ELF-1 (cell line): ENCODE measurements at places on chromosomes 13 and 19.

- DNase-seq: no peak
These were observed 21.0 kb downstream of the FAM124A start for GRCh38 chr13:51243227-51243626.

- no peak for DNase-seq
These were observed 10.4 kb upstream of the TBC1D4 start for GRCh38 chr13:75492389-75492788.

DNA sequence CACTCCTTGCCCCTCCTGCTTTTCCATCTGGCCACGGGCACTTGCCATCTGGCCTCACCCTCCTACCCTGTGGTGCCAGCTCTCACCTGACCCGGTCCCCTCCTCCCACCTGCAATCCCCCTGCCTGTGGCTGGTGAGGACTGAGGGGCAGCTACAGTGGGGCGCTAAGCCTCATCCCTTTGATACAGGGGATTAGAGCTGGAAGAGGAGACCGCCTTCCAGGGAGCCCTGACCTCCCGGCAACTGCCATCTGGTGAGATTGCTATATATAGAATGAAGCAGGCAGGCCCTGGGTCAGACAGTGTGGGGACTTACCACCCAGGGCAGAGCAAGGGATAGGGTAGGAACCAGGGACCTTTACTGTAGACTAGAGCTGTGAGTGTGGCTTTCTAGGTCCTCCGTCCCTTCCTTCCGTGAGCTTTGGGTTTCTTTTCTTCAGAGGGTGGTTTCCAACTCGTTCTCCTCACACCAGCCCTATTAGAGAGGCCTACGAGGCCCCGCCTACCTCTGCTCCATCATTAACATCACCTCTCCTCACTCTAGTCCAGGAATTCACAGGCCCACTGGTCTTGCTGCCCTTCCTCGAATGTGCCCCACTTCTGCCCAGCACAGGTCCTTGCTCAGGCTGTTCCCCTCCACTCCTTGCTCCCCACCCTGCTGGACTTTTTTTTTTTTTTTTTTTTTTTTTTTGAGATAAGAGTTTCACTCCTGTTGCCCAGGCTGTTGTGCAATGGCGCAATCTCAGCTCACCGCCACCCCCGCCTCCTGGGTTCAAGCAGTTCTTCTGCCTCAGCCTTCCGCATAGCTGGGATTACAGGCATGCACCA lies 7.7 kb downstream of the KASH5 start:
- no peak for DNase-seq

- DNase-seq: peak; percentile 97
These were observed 4.5 kb downstream of the TPRX2 start for GRCh38 chr19:47863514-47863936.

GRCh38 chr19:10976131-10976892 lies 15.5 kb downstream of the SMARCA4 start:
- no peak for DNase-seq

GRCh38 chr19:13022859-13023636 lies 27.8 kb downstream of the NFIX start:
- peak; percentile 46 for DNase-seq

DNA sequence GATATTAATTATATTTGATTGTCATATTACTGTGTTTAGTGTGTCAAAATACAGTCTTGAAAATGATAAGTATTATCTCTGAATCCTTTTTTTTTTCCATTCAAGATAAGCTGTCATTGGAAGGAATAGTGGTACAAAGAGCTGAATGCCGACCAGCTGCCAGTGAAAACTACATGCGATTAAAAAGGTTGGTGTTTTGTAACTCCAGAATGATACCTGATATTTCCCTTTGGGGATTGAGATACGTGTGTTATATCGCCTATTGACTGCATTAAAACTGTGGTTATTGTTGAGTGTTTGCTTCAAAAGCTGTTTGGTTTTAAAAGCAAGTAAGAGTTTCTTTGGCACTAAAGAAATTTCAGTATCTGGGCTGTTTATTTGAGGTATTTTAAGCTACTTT lies 6.5 kb upstream of the KCTD4 start:
- no peak for DNase-seq

DNA sequence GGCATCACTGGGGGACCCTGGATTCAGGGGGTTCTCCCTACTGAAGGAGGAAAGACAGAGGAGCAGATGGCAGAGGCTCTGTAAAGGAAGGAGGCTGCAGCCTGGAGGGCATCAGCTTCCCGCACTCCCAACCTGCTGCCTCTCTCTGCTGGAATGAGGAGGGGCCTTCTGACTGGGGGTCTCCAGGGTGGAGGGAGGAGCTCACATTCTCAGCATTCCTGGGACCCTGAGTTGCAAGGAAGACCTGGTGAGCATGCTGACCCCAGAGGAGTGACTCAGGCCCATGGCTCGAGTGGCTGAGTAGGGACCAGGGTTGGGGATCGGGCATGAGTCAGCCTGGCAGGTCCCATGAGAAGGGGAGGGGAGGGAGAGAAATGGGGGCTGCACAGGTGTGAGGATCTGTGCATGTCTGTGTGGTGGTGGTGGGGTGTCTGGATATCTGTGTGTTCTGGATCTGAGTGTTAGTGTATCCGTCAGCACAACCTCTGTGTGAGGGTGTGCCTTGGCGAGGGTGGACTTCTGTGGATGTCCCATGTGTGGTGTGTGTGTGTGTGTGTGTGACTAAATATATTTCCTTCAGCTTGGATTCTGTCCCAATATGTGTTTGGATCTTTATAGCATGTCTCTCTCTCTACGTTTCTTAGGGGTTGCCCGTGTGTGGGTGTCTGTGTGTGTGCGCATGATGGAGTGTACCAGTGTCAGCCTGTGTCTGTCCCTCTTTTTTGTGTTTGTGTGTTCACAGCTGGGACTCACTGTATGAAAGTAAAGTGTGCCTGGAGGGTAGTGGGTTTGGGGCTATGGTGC lies 4.6 kb downstream of the AXL start:
- DNase-seq: peak; percentile 93

GRCh38 chr19:32718286-32718685 lies 1.3 kb upstream of the TDRD12 start:
- DNase-seq: peak; percentile 28

GRCh38 chr19:46328079-46328478 lies 18.8 kb upstream of the PPP5C start:
- DNase-seq: no peak

GRCh38 chr19:21593934-21594820 lies 88.8 kb downstream of the ZNF429 start:
- no peak for DNase-seq
